Thymus (tissue), 14 donors: ENCODE measurements at places on chromosomes 12 and 14. TPM values are rescaled to one million over a fixed set of nuclear protein-coding genes. Genes with fewer than 3 reads are reported as not detected.

GRCh38 chr12:89768586-89769482, 60.2 kb upstream of the ATP2B1 start:
- no peak overlapping the region for H3K27ac ChIP-seq
- no peak for DNase-seq
- H3K36me3 ChIP-seq: no peaks in the 10 kb centered on the region

DNA sequence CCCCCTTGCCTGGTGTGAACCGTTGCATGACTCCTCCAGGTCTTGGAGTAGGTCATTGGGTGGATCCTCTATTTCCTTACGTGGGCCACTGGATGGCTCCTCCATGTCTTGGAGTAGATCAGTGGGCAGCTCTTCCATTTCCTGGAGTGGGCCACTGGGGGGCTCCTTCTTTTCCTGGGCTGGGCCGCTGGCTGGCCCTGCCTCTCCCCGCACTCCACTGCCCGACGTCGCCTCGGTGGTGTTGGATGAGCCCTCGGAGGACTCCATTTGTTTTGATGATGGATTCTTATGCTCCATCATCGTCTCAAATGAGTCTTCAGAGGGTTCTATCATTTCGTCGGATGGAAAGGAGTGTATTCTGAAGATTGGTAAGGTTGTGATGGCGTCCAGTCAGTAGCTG, 19.1 kb downstream of the RTL1 start:
- no peak overlapping the region for H3K27ac ChIP-seq
- H3K27me3 ChIP-seq: no peaks in the 10 kb centered on the region
- no peaks in the 10 kb centered on the region for H3K36me3 ChIP-seq
- H3K4me3 ChIP-seq: no peak overlapping the region
- H3K4me1 ChIP-seq: peaks cover 4% of the 10 kb centered on the region

DNA sequence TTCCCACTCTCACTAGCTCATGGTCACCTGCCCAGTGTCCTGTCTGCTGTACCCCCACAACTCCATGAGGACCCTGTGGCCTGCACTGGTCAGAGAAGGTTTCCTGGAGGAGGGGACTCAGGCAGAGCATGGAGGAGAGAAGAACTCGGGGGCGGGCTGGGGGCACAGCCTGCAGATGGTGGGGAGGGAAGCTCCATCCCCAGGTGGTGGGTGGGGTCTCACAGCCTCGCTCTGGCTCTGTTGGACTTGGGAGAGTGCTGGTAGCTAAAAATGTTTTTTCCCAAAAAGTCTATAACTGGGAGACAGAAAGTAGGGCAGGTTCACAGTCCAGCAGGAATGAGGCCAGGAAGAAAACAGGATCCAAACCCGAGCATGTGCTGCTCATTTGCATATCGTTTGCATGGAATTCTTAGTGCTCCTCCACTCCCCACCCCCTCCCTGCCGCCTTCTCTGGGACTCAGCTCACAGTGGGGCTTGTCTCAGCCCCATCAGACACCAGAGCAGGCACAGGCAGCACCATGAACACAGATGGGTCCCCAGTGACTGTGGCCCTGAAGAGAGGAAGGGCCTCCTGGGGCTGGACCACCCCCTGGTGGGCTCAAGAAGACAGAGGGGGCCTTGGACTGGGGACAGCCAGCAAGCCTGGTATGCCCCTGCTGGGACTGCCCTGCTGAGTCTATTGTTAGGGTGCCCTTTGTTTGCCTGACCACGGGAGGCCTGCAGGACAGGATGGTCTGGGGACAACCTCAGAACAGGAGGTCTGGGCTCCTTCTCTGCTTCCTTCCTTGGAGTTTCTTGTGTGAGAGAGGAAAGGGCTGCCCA, 67.0 kb upstream of the SFSWAP start:
- H3K27ac ChIP-seq: no peak overlapping the region
- H3K27me3 ChIP-seq: peaks cover 5% of the 10 kb centered on the region
- H3K4me1 ChIP-seq: no peaks in the 10 kb centered on the region
- no peak overlapping the region for H3K4me3 ChIP-seq
- no peak for DNase-seq

Gene PRH2
- total RNA-seq: 0.80 TPM

GRCh38 chr12:18306311-18306710, 45.0 kb downstream of the PIK3C2G start:
- DNase-seq: no peak
- no peaks in the 10 kb centered on the region for H3K36me3 ChIP-seq
- H3K4me1 ChIP-seq: no peaks in the 10 kb centered on the region
- no peaks in the 10 kb centered on the region for H3K27me3 ChIP-seq

- no peaks in the 10 kb centered on the region for H3K4me1 ChIP-seq
- no peaks in the 10 kb centered on the region for H3K36me3 ChIP-seq
- H3K27ac ChIP-seq: no peak overlapping the region
- DNase-seq: no peak
- H3K27me3 ChIP-seq: peaks cover 8% of the 10 kb centered on the region
Observed at GRCh38 chr14:100654814-100655740, 67.9 kb upstream of the BEGAIN start.

- no peaks in the 10 kb centered on the region for H3K27me3 ChIP-seq
- no peak overlapping the region for H3K4me3 ChIP-seq
- H3K36me3 ChIP-seq: no peaks in the 10 kb centered on the region
- peaks cover 83% of the 10 kb centered on the region for H3K4me1 ChIP-seq
- H3K27ac ChIP-seq: no peak overlapping the region
Observed at GRCh38 chr14:61346221-61346620, 24.8 kb downstream of the PRKCH start.

Gene ATN1
- 1.6 TPM for total RNA-seq

Gene HOTAIR
- not detected for total RNA-seq

Gene KRT5
- total RNA-seq: 326 TPM

GRCh38 chr12:12819221-12819620, 6.1 kb downstream of the DDX47 start:
- no peaks in the 10 kb centered on the region for H3K27me3 ChIP-seq
- peaks cover 35% of the 10 kb centered on the region for H3K36me3 ChIP-seq
- no peak overlapping the region for H3K4me3 ChIP-seq
- DNase-seq: no peak
- no peak overlapping the region for H3K27ac ChIP-seq
- H3K4me1 ChIP-seq: no peaks in the 10 kb centered on the region

- no peak for DNase-seq
- no peaks in the 10 kb centered on the region for H3K4me1 ChIP-seq
- no peaks in the 10 kb centered on the region for H3K36me3 ChIP-seq
- no peaks in the 10 kb centered on the region for H3K27me3 ChIP-seq
- H3K4me3 ChIP-seq: no peak overlapping the region
Observed at GRCh38 chr14:89851106-89851505, 103.4 kb downstream of the EFCAB11 start.

DNA sequence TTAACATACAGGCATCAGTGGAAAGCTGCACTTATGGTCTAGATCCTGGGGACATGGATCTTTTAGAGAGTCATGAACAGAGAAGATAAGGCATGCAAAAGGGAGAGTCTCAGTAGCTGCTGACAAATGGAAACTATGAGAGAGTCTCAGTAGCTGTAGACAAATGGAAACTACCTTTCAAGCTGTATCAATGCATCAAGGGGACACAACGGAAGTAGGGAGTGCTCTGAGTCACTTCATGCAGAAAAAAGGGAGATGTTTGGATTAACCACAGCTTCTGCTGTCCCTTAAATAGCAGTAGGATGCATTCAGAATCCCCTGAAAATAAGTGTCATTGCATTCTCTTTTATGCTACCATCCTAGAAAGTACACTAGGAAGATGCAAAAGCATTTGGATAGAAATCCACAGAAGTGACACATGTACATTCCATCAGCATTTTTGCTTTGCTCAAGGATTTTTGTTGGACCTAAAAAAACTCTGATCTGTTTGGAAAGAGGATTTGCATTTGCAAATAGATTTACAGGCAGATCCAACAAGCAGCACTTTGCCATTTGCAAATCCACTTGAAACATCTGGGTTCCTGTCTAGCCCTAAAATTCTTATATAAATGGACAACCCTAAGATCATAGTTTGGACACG, 227.5 kb upstream of the LMO3 start:
- H3K36me3 ChIP-seq: no peaks in the 10 kb centered on the region
- H3K27ac ChIP-seq: no peak overlapping the region
- no peak overlapping the region for H3K4me3 ChIP-seq
- H3K4me1 ChIP-seq: no peaks in the 10 kb centered on the region
- no peak for DNase-seq

DNA sequence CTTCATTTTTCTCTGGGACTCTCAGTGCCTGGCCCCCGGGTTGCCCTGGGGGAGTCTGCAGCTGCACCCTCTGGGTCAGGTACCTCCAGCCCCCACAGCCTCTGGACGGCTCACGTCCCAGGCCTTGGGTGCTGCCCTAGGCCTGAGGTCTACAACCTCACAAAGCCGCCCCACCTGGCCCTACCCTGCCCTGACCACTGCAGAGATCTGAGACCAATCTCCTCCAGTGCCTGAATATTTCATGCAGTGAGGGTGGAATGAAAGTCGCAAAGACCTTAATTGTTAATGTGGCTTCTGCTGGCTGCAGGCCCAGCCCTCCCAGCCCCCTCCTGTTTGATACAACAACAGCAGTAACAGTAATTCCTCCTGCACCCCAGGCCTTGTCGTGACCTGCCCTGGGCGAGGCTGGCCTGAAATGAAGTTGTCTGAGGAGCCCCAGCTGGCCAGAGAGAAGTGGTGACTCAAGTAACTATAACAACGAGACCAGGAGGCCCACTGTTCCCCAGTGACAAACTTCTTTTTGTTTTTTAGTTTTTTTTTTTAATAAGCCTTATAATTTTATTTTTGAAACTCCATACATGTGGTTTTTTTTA, 8.8 kb upstream of the CCDC85C start:
- no peaks in the 10 kb centered on the region for H3K4me1 ChIP-seq
- H3K27ac ChIP-seq: no peak overlapping the region
- no peak for DNase-seq
- no peaks in the 10 kb centered on the region for H3K36me3 ChIP-seq

Gene PGAM5
- total RNA-seq: 31.6 TPM

- DNase-seq: peak; percentile 18
- H3K27ac ChIP-seq: no peak overlapping the region
- H3K27me3 ChIP-seq: no peaks in the 10 kb centered on the region
- no peak overlapping the region for H3K4me3 ChIP-seq
- no peaks in the 10 kb centered on the region for H3K4me1 ChIP-seq
Observed at GRCh38 chr12:90854136-90854689, 100.8 kb downstream of the CCER1 start.

DNA sequence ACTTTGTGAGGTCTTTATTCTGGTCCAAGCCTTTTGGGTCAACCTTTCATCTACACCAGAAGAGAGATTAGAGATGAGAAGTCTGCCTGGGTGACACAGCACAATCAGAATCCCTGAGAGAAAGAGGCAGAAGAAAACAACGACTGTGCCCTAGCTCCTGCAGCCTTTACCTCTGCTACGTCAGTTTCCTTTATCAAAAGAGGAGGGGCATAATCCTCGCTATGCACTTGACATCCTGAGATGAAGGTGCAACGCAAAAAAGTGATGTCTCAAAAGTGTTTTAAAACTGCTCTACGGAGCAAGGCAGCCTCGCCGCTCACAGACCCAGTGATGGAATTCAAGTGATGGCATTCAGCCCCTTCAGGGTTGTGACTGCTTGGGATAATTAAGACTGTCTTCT, 21.7 kb downstream of the ZDHHC22 start:
- no peak overlapping the region for H3K27ac ChIP-seq
- peaks cover 48% of the 10 kb centered on the region for H3K4me1 ChIP-seq
- peaks cover 13% of the 10 kb centered on the region for H3K36me3 ChIP-seq
- H3K27me3 ChIP-seq: peaks cover 13% of the 10 kb centered on the region
- no peak overlapping the region for H3K4me3 ChIP-seq
- no peak for DNase-seq

DNA sequence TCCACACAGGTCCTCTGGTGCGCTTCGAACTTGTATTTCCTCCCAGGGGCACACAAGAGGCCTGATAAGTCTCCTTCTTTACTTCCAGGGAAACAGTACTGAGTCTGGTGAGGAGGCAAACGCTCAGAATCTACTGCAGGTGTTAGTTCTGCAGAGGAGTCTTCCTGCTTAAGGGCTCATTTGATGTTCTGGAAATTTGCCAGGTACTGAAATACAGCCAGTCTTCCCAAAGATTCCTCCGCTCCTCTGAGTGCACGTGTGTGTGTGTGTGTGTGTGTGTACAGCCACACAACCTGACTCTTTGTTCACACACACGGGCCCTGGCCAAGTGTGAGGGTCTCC, 92.0 kb downstream of the FBXL14 start:
- no peak overlapping the region for H3K4me3 ChIP-seq
- no peak overlapping the region for H3K27ac ChIP-seq
- H3K4me1 ChIP-seq: no peaks in the 10 kb centered on the region
- DNase-seq: no peak
- peaks cover 30% of the 10 kb centered on the region for H3K27me3 ChIP-seq

Gene SYT10
- total RNA-seq: under 0.01 TPM
